ENCODE measurements at places on chromosomes 13 and 19.

GRCh38 chr13:66528180-66528579 lies 702.0 kb downstream of the PCDH9 start:
- DNase-seq = no peak

- DNase-seq = no peak
Observed at GRCh38 chr13:24661713-24662112, 18.5 kb upstream of the ATP12A start.

- no peak for DNase-seq
Observed at GRCh38 chr19:42066075-42066754, 3.8 kb downstream of the GRIK5 start.

- DNase-seq = no peak
Observed at GRCh38 chr13:51581148-51581820, 3.0 kb upstream of the WDFY2 start.

All from stimulated activated CD8-positive, alpha-beta memory T cell treated with anti-CD3 and anti-CD28 coated beads, Interleukin-4, amount 100 ng/mL, for 4 hours (primary cell).